ENCODE measurements at places on chromosomes 1 and 21.

- no peak for DNase-seq
These were observed 65.2 kb upstream of the PRKACB start for GRCh38 chr1:84078842-84079202.

DNA sequence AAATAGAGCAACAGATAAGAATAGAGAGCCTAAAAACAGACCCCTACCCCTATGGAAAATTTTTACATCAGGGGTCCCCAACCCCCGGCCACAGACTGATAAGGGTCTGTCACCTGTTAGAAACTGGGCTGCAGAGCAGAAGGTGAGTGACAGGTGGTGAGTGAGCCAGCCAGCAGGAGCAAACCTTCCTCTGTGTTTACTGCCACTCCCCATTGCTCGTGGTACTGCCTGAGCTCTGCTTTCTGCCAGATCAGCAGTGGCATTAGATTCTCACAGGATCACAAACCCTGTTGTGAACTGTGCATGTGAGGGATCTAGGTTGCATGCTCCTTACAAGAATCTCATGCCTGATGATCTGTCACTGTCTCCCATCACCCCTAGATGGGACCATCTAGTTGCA, 174.1 kb downstream of the FOXD2 start:
- DNase-seq, result no peak

DNA sequence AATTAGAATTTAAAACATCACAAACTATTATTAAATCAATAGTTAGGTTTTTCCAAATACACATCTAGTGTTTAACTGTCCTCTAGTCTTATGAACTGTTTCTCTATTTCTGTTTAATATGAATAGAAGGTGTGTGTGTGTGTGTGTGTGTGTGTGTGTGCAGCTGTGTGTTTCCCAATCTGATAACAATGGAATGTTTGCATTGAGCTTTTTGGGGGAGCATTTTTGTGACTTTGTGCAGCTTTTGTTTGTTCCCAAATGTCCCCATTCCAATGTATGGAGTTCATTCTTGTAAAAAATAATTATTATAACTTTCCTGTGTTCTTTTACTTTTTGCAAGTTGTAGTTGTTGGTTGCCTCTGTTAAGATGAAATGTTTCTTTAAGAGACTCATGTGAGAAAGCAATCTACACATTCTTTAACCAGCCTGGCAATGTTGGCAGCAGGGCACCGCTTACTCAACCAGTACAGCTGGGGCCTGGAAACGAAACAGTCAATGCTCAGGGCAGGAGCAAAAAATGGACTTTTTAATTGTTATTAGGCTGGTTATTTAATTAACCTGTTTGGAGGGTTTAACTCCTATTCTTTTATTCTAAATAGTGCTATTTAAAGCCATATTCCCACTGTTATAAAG, 354.3 kb downstream of the SRGAP2C start:
- DNase-seq, result no peak

- DNase-seq, result no peak
These were observed 119.0 kb upstream of the NFIA start for GRCh38 chr1:60963167-60963940.

DNA sequence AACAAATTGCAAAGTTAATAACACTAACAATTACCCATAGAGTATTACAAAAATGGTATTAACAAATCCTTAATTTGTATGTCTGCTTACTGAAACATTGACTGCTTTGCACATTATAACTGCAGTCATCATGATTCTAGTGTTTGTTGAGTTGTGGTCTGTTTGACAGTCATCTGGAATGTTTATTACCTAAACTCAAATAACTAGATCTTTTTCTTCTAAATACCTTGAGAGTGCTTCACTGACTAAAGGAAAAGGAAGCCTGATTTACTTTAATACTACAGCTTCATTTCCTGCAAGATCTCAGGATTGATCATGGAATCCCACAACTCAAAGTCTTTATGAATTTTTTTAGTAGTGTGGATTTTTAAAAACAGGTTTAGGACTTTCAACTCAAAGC, 70.0 kb downstream of the HMCN1 start:
- DNase-seq, result no peak

DNA sequence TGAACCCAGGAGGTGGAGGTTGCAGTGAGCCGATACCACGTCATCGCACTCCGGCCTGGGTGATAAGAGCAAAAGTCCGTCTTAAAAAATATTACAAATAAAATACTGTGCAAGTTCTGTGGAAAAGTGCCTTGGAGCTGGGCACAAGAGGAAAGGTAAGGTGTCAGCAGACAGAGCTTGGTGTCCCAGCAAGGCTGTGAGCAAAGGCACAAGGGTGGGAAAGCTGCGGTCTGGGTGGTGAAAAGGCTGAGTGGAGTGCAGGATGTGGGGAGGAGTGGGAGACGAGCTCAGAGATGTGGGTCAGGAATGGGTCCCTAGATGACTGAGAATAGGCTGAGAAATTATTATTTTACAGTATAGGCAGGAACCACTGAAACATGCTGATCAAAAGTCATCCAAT, 150.6 kb downstream of the RHOU start:
- no peak for DNase-seq

GRCh38 chr1:182227864-182228547, 163.6 kb downstream of the GLUL start:
- DNase-seq, result no peak

DNA sequence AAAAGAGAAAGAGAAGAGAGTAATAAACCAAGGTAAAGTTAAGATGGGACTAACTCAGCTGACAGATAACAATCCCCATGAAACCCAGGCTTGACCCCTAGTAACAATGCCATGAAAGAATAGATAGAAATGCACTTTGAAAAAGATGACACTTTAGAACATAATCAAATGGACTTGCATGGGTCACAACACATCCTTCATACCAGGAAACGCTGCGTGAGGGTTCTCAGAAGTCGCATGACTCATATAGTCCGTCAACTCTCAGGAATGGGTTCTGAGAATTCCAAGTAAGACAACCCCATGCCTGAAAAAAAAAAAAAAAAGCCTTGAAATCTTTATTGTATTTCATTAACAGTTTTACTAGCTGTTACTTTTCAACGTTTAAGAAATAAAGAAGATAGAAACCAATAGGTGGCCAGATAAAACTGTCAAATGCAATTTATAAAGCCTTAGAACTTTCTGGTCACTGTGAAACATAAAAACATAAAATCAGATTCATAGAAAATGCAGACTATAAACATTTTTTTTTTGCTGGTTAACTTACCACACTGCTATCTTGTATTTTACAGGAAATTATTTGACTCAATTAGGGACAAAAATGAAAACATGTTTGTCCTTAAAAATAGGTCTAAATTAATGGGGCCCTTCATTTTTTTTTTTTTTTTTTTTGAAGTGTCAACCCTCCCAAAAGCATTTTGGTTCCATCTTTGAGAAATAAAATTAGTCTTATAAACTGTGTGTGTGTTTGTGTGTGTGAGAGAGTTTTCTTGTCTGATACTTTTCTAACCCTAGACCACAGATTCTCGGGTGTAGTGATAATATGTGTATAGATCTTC, 202.1 kb downstream of the NCAM2 start:
- no peak for DNase-seq

DNA sequence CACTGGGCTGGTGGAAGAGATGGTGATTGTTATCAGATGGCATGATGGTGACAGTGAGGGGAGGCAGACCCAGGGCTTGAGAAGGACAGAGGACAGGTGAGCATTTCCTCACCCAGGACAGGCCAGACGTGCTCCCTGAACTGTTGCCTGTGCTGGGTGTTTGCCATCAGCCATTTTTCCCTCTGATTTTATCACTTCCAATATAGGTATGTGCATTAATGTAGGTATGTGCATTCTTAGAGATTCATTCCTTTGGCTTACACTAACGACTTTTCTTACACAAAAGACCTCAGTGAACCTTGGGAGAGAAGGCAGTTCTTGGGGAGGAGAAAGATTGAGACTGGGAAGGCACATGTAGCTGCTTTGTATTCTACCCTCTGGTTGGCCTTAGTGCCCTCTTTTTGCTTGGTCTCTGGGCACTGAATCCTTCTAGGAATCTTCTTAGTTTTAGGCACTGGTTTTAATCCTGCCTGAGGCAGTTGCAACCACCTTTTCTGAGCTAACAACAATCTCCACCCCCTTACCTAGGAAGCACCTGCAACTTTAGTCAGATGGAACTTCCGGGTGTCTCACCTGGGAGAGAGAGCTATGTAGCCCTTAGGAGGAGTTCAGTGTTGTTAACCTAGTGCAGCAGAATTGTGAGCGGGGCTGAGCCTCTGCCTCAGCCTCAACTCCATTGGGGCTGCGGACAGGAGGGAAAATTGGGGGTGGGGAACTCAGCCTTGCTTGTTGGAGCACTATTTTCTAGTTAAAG, 30.9 kb downstream of the C1orf116 start:
- DNase-seq, result no peak

DNA sequence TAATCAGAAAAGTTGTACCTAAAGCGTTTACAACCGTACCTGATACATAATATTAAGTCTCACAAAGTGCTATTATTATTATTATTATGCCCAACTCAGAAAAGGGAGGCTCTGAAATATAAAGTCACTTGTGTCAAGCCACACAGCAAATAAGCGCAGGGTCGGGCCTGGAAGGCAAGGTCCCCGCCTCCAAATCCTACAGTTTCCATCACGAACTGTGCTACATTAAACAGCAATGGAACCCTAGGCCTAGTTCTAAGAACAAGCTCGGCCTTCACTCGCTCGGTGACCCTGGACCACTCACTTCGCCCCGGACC, 549 bp downstream of the PARS2 start:
- no peak for DNase-seq

Data from CD4-positive, alpha-beta T cell treated with Interleukin-15 for 1 hour (primary cell).